ENCODE measurements at places on chromosomes 5 and 9. TPM values are rescaled to one million over a fixed set of nuclear protein-coding genes. Genes with fewer than 3 reads are reported as not detected.

- no peak for DNase-seq
Observed at GRCh38 chr9:32455738-32456137, 70.3 kb downstream of the RIGI start.

DNA sequence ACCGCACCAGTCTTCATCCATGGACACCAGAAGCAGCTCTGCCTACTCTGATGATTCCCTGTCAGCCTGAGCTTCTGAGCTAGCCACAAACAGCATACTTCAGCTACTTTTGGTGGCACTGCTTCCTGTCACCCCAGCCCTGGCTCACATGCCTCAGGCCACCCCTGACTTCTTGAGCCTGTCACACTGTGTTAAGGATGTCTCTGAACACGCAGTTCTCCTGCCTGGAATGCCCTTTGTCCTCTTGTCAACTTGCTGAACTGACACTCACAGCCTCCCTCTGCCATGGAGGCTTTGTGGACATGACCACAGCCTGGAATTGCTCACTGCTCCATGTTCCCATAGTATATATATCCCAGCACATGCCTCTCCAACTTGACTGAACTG lies 7.2 kb downstream of the MACROH2A1 start:
- DNase-seq = peak; percentile 20

Gene FAM153A
- total RNA-seq = not detected

- no peak for DNase-seq
Observed at GRCh38 chr5:143151056-143151700, 252.3 kb downstream of the NR3C1 start.

Gene STPG3
- total RNA-seq = not detected

Gene RAI14
- total RNA-seq = 120 TPM

DNA sequence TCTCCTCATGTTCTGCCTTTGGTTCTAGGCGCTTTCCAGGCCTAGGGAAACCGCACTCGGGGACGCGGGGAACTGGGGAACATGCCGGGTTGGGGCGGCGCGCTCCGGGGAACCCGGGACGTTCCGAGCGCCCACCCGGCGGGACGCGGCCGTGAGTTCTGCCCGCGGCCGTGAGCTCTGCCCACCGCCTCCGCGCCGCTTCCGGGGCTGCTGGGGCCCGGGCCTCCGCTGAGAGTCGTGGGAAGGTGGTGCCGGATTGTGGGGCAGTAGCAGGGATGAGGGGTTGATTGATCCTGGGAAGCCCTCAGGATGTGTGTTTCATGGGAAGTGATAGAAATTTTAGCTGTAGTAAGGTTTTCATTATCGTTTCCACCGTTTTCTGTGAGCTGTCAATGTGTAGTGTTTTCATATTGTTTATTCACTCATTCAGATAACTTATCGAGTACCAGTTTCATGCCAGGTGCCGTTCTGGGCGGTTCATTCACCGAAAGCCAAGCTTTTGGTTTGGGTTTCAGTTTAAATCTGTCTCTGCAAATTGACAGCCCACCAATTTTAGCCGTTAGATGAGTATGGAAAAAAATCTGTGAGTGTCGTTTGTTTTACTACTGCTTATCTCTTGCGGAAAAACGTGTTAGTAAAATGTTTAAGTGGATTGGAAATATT lies 657 bp downstream of the MTRR start:
- DNase-seq = peak; percentile 69

GRCh38 chr9:129198319-129199043 lies 20.4 kb upstream of the IER5L start:
- peak; percentile 94 for DNase-seq

DNA sequence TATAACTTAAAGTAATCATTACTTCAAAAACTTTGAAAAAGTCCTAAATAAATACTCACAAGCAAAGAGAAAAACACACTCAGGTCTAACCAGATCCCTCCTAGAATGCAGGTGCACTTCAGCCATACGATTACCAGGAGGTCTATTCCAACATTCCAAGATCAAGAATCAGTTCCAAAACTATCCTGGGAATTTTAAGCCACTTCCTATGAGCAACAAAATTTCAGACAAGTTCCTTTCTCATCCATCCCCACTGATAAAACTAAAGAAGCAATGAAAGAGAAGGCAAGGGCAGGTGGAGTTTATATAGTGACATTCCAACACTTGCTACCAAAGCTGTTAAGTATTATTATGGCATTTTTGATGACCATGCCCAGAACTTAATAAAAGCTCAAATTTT lies 29.6 kb downstream of the MLLT3 start:
- DNase-seq = no peak

DNA sequence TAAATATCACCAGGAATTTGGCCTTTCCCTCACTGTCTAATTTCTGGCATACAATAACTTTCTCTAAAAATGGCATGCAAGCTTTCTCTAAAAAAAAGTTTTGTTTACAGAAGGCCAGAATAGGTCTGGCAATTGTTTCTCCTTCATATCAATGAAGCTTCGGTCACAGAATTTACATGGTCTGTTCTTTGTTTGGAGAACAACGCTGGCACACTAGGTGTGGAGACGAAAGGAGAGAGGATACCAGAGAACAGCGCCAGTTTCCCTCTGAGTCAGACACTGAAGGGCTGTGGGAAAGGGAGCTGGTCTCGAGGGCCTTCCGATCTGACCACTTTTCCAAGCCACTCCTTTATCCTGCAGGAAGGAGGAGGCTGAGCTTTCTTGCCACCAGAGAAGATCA lies 60.1 kb upstream of the ITGA1 start:
- DNase-seq = peak; percentile 91

DNA sequence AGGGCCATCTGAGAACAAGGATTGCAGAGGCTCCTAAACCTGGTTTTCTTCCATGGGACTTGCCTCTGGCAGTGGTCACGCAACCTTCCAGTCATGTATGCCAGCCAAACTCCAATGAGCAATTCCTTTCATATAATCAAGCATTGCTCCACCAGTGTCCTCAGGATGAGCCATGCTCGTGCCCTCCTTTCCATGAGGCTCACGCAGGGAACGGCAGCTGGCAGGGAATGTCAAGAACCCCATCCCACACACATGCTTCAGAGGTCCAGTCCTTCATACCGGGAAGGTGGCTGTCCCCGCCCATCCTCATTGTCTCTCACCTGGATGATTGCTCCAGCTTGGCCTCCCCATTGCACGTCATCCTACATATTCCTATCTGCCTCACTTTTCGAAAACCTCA lies 13.4 kb upstream of the ZBTB34 start:
- DNase-seq = no peak

DNA sequence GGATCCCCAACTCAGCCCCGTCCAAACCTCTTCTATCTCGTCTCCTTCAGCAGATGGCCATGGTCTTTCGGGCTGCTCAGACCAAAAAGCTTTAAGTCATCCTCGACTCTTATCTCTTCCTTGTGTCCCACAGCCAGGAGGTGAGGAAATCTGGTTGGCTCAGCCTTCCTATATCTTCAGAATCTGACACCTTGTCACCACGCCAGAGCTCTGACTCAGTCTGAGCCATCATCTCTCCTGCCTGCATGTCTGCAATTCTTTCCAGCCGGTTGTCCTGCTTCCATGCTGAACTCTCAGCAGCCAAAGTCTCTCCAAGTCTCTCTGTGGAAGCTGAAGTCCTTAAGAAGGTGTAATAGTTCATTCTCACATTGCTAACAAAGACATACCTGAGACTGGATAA lies 419.3 kb upstream of the ADAMTS16 start:
- peak; percentile 13 for DNase-seq

DNA sequence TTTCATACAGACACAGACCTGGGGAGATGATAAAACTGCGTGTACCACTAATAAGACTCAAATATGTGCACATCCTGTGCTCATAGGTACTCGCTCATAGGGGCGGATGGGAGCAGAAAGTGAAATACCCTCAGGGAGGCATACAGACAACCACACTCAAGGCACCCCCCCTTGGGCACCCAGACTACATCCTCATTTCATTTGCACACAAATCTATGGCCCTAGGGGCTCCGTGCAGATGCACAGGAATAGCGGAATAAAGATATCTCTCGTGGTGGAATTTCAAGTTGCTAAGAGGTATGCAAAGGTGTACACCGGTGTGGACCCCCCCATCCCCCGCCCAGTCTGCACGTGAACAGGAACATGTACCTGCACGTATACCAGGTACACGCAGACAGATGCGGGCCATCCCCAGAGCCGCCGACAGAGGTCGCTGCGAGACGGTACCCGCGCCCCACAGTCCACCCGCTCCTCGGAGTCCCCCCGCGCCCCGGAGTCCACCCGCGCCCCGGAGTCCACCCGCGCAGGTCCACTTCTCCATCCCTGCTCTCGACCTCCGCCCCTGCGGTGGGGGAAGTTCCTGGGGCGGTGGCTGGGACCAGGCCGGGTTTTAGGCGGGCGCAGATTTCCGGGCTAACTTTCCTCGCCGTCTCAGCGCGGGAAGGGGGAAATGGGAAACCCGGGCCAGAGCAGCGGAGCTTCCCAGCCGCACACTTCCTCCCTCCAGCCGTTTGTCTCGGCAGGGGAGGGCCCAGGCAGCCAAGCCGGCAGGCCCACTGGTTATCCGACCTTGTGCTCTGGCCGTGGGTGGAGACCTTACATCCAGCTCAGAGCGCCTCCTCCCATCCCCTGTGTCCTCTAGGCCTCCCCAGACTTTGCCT lies 1.0 kb upstream of the IL12B start:
- DNase-seq = peak; percentile 62

GRCh38 chr5:98637116-98637515 lies 136.3 kb upstream of the RGMB start:
- DNase-seq = no peak

DNA sequence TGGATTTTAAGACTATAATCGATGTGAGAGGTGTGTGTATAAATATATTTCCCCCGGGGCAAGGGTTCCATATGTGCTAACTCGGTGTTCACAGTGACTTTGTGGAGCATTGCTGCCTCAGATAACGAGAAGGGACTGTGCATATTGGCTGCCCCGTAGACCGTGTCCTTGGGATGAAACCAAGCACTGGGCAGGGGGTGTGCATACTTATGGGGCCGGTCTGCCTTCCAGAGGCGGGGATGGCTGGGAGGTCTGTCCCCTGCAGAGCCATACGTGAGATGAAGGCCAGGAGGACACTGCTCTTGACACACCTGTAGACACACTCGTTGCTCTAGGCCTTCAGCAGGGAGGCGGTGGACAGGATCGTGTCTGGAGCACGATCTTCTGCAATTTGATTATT lies 56.0 kb upstream of the ZNF354A start:
- no peak for DNase-seq

DNA sequence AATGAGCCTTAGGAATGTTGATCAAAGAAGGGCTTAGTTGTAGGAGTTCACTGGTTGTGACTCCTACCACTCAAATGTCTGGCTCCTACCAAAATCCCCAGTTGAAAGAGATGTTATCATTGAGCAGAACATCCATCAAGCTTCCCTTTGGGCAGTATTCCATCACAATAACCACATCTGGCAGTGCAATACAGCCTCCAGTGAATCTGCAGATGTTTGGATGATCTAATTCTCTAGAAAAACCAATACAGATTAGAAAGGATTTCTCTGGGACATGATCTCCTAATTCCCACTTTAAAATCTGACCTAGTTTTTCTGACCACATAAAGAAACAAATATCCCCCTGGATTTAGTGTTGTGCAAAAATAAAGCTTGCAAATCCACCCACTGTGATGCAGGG lies 81.6 kb downstream of the TMEM215 start:
- DNase-seq = no peak

- no peak for DNase-seq
Observed at GRCh38 chr9:136028760-136029470, 66.2 kb downstream of the NACC2 start.

DNA sequence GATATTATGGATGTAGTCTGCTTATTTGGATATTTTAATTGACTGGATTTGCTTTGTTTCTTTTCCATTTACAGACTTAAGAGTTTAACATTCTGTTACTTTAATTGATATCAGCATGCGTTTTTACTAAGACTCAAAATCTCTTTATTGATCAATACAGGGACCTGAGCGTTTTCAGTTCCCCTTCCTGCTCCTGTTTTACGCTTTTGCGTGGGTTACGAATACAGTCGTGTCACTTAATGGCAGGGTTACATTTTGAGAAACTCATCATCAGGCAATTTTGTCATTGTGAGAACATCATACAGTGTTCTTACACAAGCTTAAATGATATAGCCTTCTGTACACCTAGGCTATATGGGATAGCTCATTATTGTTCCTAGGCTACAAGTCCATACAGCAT lies 65.2 kb downstream of the PBX3 start:
- DNase-seq = no peak

GRCh38 chr5:6544561-6544935 lies 88.3 kb downstream of the NSUN2 start:
- no peak for DNase-seq

DNA sequence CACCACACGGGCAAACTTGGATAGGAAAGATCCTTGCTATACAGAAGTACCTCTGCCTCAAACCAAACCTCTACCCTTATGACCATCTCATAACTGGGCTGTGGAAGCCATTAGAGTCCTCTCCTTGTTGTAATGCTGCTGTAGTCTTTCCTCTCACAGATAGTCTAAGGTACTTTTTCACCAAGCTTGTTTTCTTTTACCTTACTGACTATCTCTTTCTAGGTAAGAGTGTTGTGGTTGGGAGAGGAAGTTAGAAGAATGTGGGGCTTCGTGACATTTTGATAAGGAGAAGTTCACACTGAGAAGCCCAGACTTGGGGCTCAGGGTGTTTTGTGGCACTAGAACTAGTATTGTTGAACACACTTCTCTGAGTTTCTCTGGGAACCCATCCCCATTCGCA lies 8.9 kb downstream of the CFAP95 start:
- DNase-seq = no peak

Gene FAM221B
- total RNA-seq = not detected

GRCh38 chr5:60535198-60535597 lies 164.8 kb downstream of the DEPDC1B start:
- no peak for DNase-seq

DNA sequence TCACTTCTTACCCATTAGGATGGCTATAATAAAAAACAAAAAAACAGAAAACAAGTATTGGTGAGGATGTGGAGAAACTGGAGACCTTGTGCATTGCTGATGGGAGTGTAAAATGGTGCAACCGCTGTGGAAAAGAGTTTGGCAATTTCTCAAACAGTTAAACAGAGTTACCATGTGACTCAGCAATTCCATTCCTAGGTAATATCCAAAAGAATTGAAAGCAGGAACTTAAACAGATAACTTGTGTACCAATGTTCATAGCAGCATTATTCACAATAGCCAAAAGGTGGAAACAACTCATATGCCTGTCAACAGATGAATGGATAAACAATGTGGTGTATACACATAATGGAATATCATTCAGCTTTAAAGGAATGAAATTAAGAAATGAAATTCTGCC lies 28.9 kb downstream of the DCP2 start:
- DNase-seq = peak; percentile 33

GRCh38 chr9:132327537-132327936 lies 27.2 kb downstream of the SETX start:
- DNase-seq = no peak

Gene OR13C4
- total RNA-seq = not detected

GRCh38 chr5:143218517-143219170 lies 184.8 kb downstream of the NR3C1 start:
- no peak for DNase-seq

GRCh38 chr5:145510769-145511168 lies 324.4 kb downstream of the PRELID2 start:
- no peak for DNase-seq

DNA sequence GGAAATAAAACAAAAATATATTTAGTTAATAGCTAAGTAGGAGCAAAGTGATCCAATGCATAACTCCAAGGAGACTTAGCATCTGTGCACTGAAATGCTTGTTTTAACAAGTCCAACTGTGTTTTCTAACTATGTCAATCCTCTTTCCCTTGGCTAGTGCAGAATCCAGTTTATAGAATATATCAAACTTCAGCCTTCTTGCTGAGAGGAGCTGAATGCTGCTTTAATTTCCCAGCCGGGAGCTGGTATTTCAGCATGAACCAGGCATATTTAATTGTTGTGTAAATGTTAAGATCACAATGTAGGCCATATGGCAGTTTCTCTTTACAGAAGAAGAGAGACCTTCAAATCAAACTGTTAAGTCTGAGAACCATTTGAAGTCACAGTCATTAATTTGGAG lies 411.7 kb downstream of the HCN1 start:
- DNase-seq = no peak

Gene UNC5A
- total RNA-seq = not detected
